M059J (cell line): ENCODE measurements at places on chromosomes 16 and 17. TPM values are rescaled to one million over a fixed set of nuclear protein-coding genes. Genes with fewer than 3 reads are reported as not detected.

Gene BCL6B
- not detected in 2 replicates for total RNA-seq

Gene AGRP
- total RNA-seq: not detected in 2 replicates

Gene NUBP1
- total RNA-seq: 32.7 and 45.7 TPM in 2 replicates

Gene NOXO1
- not detected in 2 replicates for total RNA-seq

Gene CA7
- total RNA-seq: not detected in 2 replicates

Gene ST6GALNAC2
- 2.1 and 5.9 TPM in 2 replicates for total RNA-seq

Gene TMEM100
- 0.07 and 0.22 TPM in 2 replicates for total RNA-seq

Gene MT1B
- total RNA-seq: not detected in 2 replicates

Gene VPS25
- total RNA-seq: 88.5 and 97.4 TPM in 2 replicates

Gene KCNJ12
- 0.17 and 0.22 TPM in 2 replicates for total RNA-seq

Gene CAMKK1
- total RNA-seq: 1.7 and 1.8 TPM in 2 replicates

Gene ZNF771
- 7.1 and 21.8 TPM in 2 replicates for total RNA-seq

Gene HSDL1
- 26.5 and 40.9 TPM in 2 replicates for total RNA-seq

Gene KRTAP9-8
- not detected in 2 replicates for total RNA-seq

Gene NPW
- 0.12 TPM in 1 of 2 replicates, not detected in the other for total RNA-seq

Gene WIPF2
- total RNA-seq: 11.2 and 12.8 TPM in 2 replicates

Gene TNP2
- not detected in 2 replicates for total RNA-seq

Gene MAP3K3
- total RNA-seq: 15.8 and 24.0 TPM in 2 replicates

Gene NAGS
- total RNA-seq: 0.99 and 3.7 TPM in 2 replicates

Gene CEP295NL
- 0.12 and 1.6 TPM in 2 replicates for total RNA-seq

Gene KRTAP3-2
- not detected in 2 replicates for total RNA-seq
